IMR-90 (cell line): ENCODE measurements at places on chromosomes 3 and 15. TPM values are rescaled to one million over a fixed set of nuclear protein-coding genes. Genes with fewer than 3 reads are reported as not detected.
A peak's percentile ranks its signal among the peaks of the same experiment; 100 is the strongest.

GRCh38 chr3:151816091-151816604 lies 2.2 kb downstream of the AADAC start:
- peak; percentile 87 for DNase-seq

DNA sequence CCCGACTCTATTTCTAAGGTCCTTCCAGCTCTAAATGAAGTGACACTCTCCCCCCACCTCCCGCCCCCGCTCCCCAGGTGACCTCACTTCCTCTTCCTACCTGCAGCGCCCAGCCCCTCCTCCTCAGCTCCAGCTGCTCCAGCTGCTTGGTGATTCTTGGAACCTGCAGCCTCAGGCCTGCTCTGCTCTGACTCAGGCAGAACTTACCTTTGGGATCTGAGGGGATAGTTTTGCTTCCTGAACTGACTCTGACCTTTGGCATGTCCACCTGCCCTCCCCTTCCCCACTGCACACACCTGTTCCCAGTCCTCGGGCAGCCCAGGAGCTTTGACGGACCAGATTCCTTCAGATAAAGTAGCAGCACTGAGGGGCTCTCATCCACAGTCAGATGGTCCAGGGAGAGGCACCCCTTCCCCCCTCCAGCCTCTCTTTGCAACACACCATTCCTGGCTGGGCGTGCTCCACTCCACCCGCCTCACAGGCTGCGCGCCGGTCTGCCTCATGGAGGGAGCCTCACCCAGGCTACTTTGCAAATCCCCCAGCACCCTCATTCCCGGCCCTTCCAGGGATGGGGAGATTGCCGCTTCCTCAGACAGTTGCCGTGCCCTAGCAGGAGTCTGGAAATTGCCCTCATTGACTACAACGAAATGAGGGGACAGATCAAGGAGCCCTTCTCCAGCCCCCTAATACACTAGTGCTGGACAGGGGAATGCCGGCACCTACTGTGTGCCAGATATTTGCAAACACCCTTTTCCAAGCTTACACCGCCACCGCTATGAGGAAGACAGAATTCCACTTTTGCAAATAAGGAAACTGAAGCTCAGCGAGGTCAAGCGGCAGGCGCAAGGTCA lies 692 bp upstream of the C15orf39 start:
- no peak for DNase-seq

- DNase-seq, result peak; percentile 75
These were observed 54.2 kb upstream of the TMCO5A start for GRCh38 chr15:37880009-37880834.

The TNFSF10 gene
- total RNA-seq, result 1.1 and 1.3 TPM in 2 replicates

- no peak for DNase-seq
These were observed 22.4 kb downstream of the ACSBG1 start for GRCh38 chr15:78212008-78212407.

- peak; percentile 92 for DNase-seq
These were observed 7.8 kb upstream of the KIF7 start for GRCh38 chr15:89662893-89663626.

The TLR9 gene
- not detected in 2 replicates for total RNA-seq

GRCh38 chr3:156443079-156443478 lies 111.8 kb downstream of the SSR3 start:
- no peak for DNase-seq

- no peak for DNase-seq
These were observed 79.3 kb downstream of the TNIK start for GRCh38 chr3:171380711-171381425.

GRCh38 chr3:19945969-19946831 lies 697 bp upstream of the RAB5A start:
- DNase-seq, result no peak

DNA sequence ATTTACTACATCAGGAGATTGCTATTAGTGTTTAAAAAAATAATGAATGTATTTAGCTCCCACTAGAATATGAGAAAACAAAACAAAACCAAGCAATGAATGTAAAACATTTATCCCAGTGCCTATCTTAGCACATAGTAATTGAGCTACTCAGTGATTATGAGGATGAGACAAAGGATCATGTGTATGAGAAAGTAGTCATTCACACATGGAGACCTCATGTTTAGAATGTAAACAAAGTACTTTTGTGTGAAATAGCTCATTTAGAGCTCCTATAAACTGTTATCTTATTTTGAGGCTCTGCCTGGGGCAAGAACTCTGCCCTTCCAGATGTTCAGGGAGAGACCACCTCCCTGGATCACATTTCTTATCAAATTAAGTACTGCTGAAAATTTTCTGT lies 236.8 kb downstream of the LRRN1 start:
- no peak for DNase-seq

The LPCAT4 gene
- 3.8 and 3.9 TPM in 2 replicates for total RNA-seq

- DNase-seq, result no peak
These were observed 80.3 kb downstream of the BDH1 start for GRCh38 chr3:197475514-197475913.

GRCh38 chr3:58200846-58201355 lies 9.9 kb downstream of the DNASE1L3 start:
- no peak for DNase-seq

GRCh38 chr3:188760408-188760807 lies 411.4 kb upstream of the TPRG1 start:
- peak; percentile 72 for DNase-seq

DNA sequence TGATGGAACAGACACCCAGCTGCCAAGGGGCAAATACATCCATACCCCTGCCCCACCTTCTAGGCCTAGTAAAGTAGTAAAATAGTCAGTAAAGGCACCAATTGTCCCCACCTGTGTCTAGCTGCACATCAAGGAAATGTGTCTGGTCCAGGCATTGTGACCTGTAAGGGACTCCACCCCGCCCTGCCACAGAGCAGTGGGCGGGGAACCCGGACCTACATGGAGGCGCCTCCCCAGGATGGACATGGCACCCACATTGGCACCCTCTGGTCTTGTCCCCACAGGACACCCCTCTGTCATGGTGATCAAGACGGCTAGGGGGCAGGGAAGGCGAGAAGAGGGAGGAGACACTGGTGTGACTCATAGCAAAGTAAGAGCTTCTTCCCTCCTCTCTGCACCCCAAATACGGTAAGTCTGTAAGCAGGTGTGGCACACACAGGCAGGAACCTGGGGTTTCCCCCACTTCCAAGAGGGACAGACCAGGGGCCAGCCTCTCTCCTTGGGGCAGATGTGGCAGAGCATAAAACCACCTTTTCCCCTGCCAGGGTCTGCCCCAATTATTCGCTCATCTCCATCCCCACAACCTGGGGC lies 13.5 kb upstream of the LINGO1 start:
- no peak for DNase-seq

DNA sequence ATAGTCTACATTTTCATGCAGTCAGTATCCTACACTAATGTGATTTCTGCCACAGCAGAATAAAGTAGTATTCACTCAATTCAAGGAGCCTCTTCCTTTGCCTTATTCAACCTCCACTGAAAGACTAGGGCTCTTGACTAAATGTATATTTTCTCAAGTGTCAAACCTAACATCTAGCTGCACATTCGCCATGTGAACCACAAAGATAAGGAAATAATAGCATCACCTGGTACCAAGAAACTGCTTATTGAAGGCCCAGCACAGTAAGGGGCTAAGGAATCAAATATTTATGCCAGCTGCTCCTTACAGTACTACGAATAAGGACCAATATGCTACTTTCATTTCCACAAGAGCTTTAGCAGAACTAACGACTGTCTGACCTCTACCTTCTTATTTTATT lies 1.3 kb downstream of the SRP14 start:
- no peak for DNase-seq

The TFRC gene
- 156 and 207 TPM in 2 replicates for total RNA-seq

DNA sequence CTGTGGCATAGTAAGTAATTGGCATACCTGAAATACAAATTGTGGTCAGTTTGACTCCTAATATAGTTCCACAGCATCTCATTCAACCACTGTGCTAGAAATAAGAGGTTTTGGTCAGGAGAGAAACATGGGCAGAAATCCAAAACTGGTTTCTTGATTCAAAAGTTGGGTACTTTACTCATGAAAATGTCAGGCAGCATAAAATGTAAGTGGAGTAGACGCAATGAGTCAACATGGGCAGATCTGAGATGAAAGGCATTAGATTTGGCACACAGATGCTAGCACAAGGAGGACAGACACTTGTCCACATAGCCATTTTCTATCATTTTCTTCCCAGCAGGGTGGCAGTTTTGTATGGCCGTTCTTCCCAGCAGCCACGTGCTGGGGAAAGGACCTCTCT lies 255.8 kb upstream of the CDIN1 start:
- no peak for DNase-seq
